Stimulated activated CD8-positive, alpha-beta memory T cell treated with anti-CD3 and anti-CD28 coated beads, Interleukin-4, amount 100 ng/mL, for 48 hours (primary cell): ENCODE measurements at places on chromosomes 3 and 15.

DNA sequence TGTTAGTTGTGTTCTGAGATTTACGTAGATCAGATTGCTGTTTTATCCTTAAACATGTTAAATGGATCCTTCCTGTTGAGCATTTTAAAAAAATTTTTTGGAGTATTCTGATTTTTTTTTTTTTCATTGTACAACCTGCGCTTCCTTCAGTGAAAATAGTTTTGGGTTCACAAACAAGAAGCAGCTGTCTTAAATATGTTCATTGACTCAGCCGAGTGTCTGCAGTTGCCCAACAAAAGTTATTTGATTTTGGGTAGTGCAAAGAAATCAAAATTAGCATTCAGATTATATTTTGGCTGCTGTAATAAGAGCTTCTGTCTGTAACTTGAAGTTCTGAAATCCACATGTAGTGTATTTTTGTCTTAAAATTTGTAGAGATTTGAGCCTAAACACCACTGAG, 148.2 kb downstream of the BBX start:
- DNase-seq = no peak

DNA sequence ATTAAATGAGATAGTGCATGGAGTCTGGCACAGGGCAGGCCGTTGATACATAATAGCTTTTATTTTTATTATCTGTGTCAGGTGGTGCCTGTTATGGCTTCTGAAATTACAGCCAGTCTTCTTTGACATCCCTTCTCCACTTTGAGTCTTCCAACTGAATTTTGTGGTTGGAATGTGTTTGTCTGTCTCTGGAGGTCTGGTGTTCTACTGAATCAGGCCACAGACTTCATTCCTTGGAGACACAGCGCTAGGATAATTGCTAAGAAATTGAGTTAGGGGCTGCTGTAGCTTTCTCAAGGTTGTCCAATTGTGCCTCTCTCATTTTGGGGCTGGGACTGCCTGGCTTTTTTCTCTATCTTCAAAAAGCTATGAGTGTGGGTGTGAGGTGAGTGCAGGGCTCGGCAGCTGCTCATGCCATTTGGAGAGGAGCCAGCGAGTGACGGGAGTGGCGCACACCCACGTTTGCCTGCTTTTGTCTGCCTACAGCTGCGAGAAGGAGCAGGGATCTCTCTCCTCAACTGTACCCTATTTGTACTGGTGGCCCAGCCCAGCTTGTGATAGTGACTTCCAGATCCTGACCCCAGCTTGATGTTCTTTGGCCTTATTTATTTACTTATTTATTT, 49.8 kb upstream of the SYN2 start:
- DNase-seq = no peak

- no peak for DNase-seq
Measured at GRCh38 chr3:100123112-100123511, 8.8 kb upstream of the FILIP1L start.

- DNase-seq = peak; percentile 18
Measured at GRCh38 chr3:38140326-38141172, 2.1 kb downstream of the MYD88 start.

GRCh38 chr3:105157766-105158085, 209.0 kb upstream of the ALCAM start:
- DNase-seq = no peak

DNA sequence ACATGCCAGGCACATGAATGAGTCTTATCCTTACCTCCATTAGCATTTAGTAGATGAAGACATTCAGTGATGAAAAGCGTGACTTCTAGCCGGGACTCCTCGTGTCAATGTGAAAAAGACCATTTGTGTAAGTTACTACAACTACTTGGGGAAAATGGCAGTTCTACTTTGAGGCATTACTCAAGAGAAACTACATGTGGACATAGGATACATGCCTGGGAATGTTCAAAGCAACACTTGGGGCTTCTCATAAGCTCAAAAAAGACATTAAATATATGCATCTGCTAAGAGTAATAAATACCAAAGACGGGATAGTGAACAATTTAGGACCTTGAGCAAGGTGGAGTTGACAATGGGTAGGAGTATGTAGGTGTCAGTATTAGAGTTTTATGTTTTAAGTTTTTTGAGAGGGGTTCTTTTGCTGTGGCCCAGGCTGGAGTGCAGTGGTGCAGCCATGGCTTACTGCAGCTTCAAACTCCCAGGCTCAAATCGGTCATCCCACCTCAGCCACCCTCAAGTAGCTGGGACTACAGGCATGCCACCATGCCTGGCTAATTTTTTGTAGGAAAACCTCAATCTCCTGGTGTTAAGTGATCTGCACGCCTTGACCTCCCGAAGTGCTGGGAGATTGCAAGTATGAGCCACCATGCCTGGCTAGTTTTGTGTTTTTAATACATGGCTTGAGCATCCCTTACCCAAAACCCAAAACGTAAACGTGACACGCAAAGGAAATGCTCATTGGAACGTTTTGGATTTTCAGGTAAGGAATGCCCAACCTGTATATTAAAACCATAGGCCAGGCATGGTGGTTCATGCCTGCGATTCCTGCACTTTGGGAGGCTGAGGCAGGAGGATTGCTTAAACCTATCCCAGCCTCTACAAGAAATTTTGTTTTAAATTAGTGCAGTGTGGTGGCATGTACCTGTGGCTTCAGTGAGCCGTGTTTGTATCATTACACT, 3.9 kb downstream of the RPLP1 start:
- no peak for DNase-seq

DNA sequence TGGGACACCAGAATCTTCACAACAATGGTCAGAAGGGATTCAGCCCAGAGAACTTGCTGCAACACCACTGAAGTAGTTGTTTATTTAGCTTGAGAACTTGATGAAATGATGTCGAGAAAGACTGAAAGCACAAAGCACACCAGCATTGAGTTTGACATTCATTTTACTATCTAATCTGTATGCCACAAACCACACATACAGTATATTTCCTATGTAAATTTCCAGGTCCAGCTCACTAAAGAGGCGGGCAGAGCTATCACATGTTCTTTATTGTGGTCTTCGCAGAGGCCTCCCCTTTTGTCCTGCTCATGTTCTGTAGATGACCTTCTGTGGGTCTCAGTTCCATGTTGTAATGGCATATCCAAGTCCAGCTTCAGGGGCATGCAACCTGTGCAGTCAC, 10.4 kb upstream of the FMN1 start:
- DNase-seq = no peak

DNA sequence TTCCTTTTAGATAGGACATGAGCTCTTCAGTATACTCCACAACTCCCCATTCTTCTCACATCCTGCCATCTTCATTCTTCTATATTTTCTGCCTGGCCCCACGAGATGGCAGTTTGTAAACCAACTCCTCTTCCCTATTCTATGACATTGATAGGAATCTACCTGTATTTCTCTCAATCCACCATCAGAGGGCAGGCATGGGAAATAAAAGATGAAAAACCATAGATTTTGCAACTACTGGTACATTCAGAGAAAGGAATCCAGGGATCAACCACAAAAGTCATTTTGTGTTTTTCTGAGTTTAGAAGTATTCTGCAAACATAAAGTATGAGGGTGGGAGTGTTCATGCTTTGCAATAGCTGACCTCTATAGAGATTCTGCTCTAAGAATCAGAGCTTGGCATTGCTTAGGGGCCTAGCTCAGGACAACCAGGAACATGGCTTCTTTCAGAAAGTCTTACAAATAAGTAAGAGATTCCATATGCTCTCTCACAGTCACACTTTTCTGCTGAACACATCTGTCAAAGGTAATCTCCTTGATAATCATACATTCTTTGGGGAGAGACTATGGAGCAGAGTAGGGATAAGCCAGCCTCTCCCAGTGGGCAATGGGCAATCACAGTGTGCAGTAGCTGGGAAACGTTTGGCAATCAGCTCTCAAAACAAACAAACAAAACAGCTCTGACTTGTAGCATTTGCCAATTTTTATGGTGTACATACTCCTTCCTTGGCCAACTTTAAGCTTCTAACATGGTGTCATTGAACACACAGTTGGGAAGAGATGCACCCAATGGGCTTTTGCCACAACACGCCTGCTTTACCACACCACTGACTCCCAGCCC, 43.1 kb upstream of the SLC25A36 start:
- no peak for DNase-seq

DNA sequence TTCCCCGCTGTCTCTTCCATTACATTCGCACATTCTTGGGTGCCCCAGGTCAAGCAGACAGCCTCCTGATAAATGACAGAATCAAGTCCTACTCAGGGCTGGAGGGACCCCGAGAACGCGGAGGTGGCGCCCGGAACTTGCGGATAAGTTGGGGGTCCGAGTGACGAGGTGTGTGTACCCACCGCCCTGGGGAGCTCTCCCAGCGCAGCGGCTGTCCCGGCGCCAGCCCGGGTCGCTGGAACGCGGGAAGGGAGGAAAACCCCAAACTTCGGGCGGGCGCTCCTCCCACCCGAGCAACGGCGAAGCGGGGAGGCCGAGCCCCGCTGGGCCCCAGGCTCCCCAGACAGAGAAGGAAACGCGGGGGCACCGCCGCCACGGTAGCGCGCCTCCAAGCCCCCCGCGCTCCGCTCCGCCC, 550 bp downstream of the CLN6 start:
- no peak for DNase-seq
